Activated T-helper 9 cell treated with anti-CD3 and anti-CD28 coated beads, Interleukin-2, amount 50 U/mL, for 16 hours (primary cell): ENCODE measurements at places on chromosomes 2 and 18.

DNA sequence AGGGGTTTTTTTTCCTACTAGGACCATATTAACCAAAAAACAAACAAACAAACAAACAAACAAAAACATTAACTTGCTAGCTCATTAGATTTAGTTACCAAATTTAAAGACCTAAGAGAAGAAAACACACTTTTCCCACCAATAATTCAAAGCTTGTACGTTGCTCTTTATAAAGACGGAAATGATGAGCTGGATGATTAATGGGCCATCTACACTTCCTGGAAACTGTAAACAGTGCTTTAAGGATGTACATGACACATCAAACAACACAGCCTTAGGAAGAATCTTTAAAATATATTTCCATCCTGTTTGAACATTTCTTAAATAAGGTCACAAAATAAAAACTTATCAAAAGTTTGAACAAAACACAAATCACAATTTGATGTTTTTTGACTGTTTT is 982 bp downstream of the BMP10 start:
- no peak for DNase-seq

- no peak for DNase-seq
Observed at GRCh38 chr2:193024791-193025190, 830.1 kb upstream of the TMEFF2 start.

DNA sequence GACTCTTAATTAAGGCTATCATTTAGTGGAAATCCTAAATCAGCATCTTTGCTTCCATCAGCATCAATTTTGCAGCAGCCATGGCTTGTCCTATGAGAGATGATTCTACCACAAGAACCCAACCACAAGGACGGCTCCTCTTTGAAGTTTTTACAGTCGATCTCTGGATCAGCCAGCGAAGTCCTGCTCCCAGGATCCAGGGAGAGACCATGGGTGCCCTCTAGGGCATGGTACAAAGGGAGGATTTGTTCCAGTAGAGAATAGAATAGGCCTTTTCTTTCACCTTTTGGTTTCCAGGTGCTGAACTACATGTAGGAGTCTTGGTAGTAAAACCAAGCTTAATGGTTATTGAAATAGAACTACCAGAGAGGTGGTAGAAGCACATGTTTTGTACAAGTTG is 52.7 kb downstream of the TMEM200C start:
- DNase-seq, result no peak

DNA sequence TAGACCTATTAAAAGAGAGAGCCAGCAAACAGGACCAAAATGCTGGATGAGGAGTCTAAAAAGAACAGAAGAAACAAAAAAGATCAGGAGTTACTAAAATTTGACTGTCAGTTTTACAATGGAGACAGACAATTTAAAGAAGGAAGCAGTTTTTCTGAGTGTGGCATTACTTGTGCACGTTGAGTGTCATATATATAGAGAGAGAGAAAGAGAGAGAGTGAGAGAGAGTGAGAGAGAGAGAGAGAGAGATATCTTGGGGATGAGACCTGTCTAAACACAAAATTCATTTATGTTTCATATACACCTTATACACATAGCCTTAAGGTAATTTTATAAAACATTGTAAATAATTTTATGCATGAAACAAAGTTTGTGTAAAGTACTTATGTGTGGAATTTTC is 2.1 kb upstream of the GALNT3 start:
- no peak for DNase-seq

DNA sequence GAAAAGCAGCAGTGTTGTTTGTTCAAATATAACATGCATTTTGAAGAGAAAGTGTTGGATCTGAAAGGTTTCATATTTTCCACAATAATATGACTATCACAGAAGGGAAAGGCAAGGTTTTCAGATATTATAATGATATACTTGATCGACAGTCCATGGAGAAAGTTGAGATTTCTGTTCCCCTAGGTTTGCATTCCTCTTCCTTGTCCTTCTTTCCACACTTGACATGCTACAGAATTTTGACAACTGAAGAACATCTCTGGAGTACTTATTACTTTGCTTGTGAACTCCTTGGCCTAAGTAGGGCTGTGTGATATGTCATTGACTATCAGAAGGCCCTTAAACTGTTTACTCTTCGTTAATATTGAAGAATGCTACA is 46.5 kb downstream of the TMEFF2 start:
- no peak for DNase-seq

GRCh38 chr2:55134316-55134706 is 84.1 kb upstream of the RTN4 start:
- no peak for DNase-seq

DNA sequence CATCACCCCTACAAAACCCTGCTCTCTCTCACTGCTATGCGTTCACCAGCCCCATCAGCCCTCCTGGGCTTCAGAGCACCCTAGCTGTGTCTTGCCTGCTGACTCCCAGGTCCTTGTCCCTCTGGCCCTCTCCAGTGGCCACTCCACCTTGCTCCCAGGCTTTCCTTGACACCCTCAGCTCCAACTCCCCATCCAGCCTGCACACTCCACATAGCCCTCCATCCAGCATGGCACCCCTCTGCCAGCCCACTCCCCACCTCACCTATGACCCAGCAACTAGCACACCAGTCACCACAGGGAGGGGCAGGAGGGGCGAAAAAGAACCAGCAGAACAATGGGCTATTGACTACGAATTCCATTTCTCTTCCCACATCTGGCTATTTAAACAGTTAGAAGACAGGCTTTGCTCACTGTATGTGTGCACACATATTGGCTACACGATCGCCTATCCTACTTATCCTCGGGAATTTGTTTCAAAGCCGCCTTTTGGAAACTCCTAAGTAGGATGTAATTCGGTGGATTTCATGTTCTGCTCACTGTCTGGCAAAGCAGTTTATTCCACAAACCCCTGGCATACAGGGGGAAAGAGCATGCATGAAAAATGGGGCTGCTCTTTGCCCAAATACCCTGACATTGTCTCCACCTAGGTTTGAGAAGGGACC is 195.3 kb downstream of the SMAD2 start:
- no peak for DNase-seq

DNA sequence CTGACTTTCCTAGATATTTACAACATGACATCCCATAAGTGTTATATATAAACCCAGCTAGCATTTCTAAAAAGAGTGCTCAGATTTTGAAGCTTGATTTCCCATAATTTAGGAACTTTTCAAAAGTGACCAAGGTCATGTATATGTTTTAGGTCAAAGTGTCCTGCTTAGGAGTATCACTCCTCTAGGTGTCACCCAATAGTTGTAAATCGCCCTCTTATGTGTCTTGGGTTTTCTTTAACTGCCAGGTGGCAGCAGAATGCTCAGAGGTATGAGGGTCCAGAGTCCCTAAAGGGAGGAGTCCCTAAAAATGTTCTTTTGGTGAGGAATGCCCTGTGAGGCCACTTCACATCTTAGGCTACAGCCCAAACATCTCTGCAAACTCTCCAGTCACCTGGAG is 358.3 kb downstream of the CELF4 start:
- no peak for DNase-seq

GRCh38 chr2:96324721-96325040 is 436 bp upstream of the ITPRIPL1 start:
- DNase-seq, result no peak

- DNase-seq, result no peak
Observed at GRCh38 chr2:207219676-207220501, 54.1 kb upstream of the KLF7 start.
